Nucleus accumbens (tissue), 56 donors: ENCODE measurements at places on chromosomes 5 and 9.

GRCh38 chr5:91433861-91434260 lies 50.7 kb upstream of the ARRDC3 start:
- no peak for DNase-seq

DNA sequence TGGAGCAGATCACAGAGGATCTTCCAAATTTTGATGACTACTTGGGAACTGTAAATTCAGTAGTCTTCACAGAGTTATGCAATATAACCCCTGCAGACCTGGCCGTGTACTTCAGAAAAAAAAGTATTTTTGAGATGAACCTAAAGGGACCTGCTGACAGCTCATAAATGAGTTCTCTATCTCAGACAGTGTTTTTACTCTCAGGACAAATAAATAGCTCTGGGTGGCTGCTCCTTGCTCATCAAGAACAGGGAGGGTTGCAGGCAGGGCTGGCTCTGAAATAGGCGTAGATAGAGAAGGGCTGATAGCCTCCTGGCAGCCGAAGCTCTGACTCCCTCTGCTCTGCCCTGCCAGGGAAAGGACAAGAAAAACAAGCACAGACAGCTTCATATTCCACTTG lies 64.8 kb downstream of the PLAC8L1 start:
- no peak for DNase-seq

DNA sequence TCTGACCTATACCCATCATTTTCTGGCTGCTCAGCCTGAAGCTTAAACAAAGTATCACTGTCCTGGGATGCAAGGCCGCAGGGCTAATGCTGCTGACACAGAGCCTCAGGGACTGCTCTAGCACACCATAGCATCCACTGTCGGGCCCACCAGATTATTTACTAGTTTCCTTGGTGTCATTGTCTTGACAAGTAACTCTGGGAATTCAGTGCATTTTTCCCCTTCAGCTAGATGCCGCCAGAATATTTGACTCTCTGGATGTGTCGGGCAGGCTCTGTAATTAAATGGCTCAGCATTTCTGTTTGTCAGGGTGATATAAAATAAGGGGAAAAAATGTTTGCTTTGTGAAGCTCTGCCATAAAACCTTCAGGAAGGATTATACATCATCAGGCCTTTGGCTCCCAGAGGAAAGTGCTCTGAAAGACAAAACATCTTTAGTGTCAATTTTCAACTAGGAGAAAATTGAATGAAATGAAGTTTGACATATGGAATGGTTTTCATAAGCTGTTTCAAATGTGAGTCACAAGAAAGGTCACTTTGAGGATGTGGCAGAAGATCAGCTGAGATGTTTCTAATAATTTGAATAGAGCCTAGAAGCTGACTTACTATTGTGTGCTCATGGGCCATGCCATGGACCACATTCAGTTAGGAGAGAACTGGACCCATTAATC lies 350.1 kb downstream of the TMEM232 start:
- DNase-seq = no peak

GRCh38 chr5:173033923-173034322 lies 22.2 kb upstream of the CREBRF start:
- no peak for DNase-seq

DNA sequence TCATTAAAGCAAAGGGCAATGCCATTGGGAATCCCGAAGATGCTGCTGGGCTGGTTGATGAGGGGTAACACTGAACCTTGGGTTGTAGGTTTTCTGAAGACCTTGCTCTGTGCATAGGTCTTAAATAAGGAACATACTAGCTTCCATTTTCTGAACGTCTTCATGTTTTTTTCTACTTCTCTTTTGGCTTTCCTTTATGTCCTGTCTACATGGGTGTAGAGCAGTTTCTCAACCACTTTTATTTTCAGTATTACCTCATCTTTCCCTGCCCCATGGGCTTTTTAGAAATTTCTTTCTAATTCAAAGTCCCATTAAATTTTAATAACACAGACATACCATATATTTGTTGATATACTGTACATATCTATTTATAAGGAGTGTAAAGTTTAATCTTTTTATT lies at the start of gene IFNA14:
IFNA14 (minus strand) TSS at position 95 of the 400 bp plus-strand sequence; CDS start at position 25, 70 bp downstream.
- DNase-seq = no peak

- DNase-seq = no peak
Observed at GRCh38 chr5:123882965-123883345, 371.0 kb downstream of the CSNK1G3 start.

- no peak for DNase-seq
Observed at GRCh38 chr9:34456746-34457145, 1.6 kb downstream of the FAM219A start.

- no peak for DNase-seq
Observed at GRCh38 chr9:119810645-119811429, 441.6 kb upstream of the BRINP1 start.

DNA sequence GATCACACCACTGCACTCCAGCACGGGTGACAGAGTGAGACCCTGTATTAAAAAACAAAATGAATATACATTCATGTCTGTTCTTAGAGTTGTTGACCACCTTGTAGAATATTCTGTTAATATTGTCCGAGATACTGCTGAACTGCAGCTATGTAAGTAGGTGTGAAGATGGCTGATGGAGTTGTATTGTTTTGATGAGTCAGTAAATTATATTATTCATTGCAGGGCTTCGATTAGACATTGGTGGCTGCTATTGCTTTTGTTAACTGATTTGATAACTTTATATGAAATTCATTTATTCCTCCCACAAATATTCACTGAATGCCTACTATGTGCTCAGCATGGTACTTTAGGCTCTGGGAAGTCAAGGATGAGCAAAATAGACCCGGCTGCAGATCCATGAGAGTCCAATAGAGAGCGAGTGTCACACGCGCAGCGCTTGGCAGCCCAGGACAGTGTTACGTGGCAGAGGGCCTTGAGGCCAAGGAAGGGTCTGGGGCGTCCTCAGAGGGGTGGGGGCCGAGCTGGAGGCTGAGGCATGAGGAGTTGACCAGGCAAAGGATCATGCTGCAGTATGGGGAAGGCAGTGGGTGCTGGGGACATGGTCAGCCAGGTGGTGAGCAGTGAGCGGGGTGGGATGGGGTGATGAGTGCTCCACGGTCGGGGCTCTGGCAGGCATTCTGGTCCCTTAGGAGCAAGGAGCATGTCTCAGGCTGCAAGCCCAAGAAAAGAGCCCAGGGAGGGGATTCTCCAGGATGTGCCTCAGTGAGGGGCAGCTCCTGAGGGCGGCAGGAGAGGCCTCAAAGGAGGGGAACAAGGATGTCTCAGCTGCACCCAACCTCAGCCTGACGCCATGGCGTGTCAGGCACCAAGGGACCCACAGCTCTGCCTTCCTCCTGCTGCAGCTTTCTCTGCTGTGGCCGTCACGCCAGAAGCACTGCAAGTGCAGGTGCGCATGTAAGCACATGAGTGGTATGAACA lies 243.5 kb downstream of the GADD45G start:
- DNase-seq = no peak

GRCh38 chr5:172646716-172647285 lies 5.7 kb downstream of the NEURL1B start:
- no peak for DNase-seq

DNA sequence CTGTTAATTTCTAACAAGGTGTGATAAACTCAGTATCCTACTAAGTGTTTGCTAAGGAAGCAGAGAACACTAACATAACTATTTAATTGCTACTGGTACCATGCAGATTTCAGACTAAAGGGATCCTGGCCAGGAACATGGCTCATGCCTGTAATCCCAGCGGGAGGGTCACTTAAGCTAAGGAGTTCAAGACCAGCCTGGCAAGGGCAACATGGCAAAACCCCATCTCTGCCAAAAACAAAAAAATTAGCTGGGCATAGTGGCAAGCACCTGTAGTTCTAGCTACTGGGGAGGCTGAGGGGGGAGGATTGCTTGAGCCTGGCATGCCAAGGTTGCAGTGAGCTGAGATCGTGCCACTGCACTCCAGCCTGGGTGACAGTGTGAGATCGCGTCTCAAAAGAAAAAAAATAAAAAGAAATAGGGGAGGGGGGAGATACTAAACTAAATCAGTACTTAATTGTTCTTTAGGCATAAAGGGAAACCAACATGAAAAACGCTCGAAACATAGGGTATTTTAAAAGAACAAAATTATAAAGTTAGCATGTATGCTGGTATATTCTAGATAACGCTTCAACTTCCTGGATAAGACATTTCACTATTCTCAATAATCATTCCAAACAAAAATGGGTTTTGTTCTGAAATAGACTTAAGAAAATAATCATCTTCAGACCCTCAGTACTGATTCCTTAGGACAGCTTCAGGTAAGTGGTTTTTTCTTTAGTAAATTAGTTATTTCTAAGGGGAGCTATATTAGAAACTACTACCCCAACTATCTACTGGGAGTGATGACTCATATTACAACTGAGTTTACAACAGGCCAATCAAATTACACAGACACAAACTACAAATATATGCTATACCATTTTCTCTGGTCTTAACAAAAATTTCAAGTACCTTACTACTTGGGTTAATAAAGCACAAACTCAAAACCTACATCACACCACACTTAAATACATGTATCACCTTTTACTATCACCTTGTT lies 3.5 kb downstream of the PANK3 start:
- no peak for DNase-seq

DNA sequence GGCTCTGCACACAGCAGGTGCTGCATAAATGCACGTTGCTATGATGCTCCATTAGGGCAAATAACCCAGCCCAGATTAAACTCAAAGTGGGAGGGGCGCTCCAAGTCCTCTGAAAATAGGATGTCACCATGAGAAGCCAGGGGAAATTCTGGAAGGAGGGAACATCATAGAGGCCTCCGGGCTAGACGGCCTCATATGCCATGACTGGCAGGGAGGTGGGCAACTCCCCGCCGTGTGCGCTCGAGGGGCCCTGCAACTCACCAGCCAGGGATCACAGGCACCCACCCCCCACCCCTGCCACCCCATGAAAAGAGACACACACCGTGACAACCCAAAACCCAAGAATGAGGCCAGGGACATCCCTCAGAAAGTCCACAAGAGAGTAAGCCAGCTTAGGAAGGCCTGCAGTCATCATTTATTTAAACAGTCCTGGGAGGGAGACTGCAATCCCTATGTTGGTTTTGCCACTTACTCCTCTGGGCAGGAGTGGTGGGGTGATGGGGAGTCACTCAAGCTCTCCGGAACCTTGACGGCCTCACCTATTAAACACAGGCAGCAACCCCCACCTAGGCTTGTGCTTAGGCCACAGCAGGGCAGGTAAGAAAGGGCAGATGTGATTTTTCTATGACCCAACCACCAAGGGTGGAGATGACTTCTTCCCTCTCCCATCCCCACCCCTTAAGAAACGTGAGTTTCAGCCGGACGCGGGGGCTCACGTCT lies 4.0 kb downstream of the VAV2 start:
- DNase-seq = no peak

DNA sequence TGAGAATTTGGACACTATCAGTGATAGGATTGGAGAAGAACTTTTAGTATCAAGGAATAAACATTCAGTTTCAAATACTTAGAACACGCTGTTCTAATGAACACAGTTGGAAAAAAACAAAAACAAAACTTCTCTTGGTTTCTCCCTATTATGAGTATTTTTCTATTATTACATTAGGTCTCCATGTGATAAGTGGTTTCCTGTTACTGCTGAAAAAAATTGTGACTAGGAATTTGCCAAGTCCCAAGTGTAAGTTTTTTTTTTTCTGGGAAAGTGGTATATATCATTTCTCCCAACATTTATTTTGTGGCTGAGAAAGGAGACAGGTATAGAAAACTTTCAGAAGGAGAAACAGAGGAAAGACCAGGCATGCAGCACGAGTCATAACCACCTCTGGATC lies 41.1 kb downstream of the PCSK1 start:
- DNase-seq = no peak

DNA sequence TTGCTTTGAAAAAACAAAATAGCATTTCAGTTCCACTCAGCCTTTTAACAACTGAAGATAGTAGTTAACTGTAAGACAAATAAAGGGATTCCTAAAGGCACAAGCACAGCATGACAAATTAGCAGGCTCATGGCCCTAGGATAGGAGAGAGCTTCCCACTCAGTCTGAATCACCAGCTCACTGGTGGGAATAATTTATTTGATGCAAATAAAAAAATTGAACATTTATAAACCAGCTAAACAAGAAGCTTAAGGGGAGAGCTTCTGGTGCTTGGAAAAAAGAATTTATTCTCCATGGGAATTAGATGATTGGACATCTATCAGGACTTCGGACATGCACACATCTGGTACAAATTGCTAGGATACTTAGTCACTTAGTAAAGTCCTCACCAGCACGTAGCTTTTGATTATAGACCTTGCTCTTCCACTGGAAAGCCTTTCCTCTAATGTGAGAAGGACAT lies 294.1 kb upstream of the TNC start:
- DNase-seq = no peak

DNA sequence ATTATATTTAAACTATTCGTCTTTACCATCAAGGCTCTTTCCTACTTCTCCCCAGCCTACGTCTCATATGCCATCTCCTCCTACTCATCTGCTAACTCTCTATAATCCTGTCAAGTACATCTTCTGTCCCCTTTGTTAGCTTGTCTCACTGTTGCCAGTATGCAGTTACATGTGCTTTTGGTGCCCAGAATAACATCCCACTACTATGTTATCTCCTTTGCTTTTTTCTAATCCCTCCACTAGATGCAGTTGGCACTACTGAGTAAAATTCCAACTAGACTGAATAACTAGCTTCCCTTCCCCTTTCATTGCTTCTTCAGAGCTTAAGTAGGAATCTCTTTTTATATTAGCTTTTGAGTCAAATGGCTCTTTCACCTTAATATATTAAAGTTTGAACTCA lies 3.0 kb upstream of the ARRDC3 start:
- no peak for DNase-seq

DNA sequence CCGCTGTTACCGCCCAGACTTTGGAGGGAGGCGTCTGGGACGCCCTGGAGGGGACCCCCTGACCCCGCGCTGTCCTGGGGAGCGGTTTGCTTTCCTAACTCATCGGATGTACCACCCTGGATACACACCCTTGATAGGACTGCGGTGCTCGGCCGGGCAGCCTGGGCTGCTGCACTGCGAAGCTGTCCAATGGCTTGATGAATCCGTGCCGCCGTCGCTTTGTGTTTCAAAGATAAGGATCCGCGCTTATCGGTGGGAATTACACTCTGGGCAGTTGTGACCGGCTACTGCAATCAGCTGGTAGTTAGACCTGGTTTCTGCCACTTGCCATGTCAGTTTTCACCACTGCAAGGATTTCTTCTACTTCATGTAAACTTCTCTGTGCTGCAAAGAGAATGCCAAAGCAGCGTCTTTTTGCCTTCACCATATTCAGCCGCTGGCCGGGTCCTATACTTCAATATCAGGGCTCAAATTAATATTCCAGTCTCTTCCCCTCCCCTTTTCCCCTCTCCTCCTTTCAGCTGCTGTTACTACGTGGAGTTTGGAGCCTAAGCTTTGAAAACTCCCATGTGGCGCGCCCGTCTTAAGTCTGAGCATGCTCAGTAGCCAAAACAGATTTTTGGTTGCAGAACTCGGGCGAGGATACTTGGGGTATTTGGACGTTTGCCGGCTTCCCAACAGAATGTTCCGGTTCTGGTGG lies 727 bp downstream of the SMAD5 start:
- DNase-seq = peak; percentile 52

DNA sequence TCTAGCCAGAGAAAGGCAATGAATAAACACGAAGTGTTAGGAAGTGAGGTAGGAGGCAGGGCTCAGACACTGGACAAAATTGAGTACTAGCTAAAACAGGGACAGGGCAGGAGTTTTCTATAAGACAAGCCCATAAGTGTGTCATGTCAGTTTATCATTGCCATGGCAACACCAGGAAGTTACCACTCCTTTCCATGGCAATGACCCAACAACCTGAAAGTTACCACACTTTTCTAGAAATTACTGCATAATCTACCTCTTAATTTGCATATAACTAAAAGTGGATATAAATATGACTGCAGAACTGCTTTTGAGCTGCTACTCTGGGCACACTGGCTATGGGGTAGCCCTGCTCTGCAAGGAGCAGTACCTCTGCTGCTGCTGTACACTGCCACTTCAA lies 442.5 kb upstream of the COX7C start:
- DNase-seq = no peak

GRCh38 chr9:132769906-132770769 lies 99.9 kb downstream of the GTF3C4 start:
- peak; percentile 25 for DNase-seq
